ENCODE measurements at places on chromosomes 4 and X. TPM values are rescaled to one million over a fixed set of nuclear protein-coding genes. Genes with fewer than 3 reads are reported as not detected.

Gene STPG2
- total RNA-seq: not detected

Gene SPACA5
- not detected for total RNA-seq

Gene SPIN2A
- total RNA-seq: not detected

Gene CXCL6
- total RNA-seq: 2.2 TPM

Gene DOK7
- total RNA-seq: not detected

Gene LRP2BP
- 0.24 TPM for total RNA-seq

Gene KLHL2
- total RNA-seq: 26.3 TPM

Gene SERTM2
- not detected for total RNA-seq

Gene EOLA2
- 29.7 TPM for total RNA-seq

Gene FHDC1
- total RNA-seq: 0.88 TPM

Gene GPC3
- total RNA-seq: not detected

DNA sequence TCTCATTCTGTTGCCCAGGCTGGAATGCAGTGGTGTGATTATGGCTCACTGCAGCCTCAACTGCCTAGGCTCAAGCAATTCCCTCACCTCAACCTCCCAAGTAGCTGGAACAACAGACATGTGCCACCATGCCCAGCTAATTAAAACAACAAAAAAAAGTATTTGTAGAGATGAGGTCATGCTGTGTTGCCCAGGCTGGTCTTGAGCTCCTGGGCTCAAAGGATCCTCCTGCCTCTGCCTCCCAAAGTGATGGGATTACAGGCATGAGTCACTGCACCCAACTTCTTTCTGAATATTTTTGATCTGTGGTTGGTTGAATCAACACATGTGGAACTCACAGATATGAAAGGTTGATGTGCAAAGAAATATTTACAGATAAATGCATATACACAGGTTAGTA lies 18.5 kb upstream of the SEPTIN11 start:
- DNase-seq: no peak

GRCh38 chr4:15043922-15044321 lies 41.6 kb downstream of the CPEB2 start:
- DNase-seq: no peak

GRCh38 chr4:151771664-151772063 lies 10.9 kb upstream of the GATB start:
- DNase-seq: no peak

DNA sequence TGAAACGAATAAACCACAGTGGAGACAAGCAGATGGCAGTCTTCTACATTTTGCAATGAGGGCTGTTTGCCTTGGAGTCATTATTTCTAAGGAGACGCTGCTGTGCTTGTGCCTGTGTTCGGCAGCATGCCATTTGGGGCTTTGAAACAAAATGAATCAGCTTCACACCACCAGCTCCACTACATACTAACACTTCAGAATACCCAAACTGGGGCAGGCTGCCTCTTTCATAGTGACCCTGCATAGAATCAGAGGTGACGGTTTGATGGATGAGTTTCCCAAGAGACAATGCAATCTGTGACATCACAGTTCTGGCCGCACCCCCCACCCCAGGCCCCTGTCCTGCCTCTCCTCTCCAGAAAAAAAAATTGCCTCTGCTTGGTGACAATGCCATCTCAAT lies 57.1 kb upstream of the MID1 start:
- DNase-seq: no peak

DNA sequence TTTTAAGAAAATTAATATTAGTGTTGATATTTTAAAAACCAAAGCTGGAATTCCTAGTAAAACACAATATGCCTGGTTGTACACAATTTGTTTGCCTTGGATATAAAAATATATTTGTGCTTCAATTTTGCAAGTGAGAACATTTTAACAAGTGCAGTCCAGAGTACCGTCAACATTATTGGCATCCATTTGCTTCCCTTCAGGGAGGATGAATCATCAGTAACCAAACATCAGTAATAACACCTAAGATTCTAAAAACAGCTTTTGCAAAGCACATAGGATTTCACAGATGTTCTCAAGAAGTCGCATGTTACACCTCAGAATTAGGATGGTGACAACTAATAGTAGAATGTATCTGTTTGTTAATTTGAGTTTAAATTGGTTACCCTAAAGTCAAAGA lies 262.6 kb upstream of the BMP3 start:
- DNase-seq: no peak

GRCh38 chr4:52957220-52957686 lies 95.1 kb downstream of the RASL11B start:
- DNase-seq: no peak

DNA sequence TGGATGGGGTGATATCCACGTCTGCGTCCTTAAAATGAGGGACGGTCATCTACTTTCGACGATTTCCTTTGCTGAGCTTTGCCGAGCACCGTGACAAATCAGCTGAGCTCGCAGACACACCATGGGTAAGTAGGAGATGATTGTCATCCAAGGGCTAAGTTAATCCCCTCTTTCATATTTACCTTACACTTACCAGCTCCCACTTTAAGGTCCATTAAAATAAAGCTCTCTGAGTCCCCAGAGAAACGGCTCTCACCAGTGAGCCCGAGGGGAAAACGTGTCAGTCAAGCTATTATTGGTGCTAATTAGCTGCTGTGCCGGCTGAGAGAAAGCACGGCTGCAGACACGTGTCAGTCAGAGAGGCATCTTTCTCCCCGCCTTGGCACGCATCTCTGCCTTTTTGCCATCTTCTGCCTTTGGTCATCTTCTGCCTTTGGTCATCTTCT lies 72.2 kb downstream of the CRLF2 start:
- no peak for DNase-seq

- no peak for DNase-seq
Measured at GRCh38 chr4:180150818-180151217, 2092.4 kb upstream of the TENM3 start.

GRCh38 chrX:153708415-153708814 lies 15.8 kb downstream of the BCAP31 start:
- DNase-seq: no peak

DNA sequence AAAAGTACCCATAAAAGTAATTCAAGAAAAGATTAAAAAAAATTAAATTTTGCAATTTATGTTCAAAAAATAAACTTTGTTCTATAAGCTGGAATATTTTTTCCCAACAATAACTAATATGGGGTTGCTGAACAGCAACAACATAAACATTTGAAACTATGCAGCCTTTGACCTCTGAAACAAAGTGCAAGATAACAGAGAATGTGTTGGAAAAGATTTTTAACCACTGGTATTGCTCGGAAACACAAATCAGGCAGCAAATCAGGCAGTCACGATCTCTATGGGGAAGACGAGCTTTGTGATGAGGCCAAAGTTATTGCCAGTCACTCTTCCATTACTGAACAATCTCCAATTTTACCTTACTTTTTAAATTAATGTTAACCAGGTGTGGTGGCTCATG lies 332.1 kb downstream of the PABPC4L start:
- DNase-seq: no peak

DNA sequence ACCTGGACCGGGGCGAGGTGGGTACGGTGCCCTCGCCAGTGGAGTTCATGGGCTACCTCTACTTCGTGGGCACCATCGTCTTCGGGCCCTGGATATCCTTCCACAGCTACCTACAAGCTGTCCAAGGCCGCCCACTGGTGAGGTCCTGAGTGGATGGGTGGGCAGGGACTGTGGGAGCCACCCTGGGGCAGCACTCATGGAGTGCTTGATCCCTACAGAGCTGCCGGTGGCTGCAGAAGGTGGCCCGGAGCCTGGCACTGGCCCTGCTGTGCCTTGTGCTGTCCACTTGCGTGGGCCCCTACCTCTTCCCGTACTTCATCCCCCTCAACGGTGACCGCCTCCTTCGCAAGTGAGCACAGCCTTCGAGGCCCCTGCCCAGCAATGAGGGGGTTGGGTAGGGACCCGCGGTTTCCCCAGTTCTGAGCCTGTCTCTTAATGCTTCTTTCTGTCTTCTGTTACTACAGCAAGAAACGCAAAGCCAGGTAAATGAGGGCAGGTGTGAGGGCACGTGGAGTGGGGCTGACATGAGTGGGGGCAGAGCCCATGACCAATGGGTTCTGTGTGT lies 3.7 kb downstream of the PORCN start:
- no peak for DNase-seq

- DNase-seq: no peak
Measured at GRCh38 chr4:184096561-184097240, 121.0 kb downstream of the ENPP6 start.

GRCh38 chrX:22345884-22346283 lies 73.2 kb downstream of the CBLL2 start:
- no peak for DNase-seq

- no peak for DNase-seq
Measured at GRCh38 chr4:87579478-87579877, 28.9 kb upstream of the DSPP start.

DNA sequence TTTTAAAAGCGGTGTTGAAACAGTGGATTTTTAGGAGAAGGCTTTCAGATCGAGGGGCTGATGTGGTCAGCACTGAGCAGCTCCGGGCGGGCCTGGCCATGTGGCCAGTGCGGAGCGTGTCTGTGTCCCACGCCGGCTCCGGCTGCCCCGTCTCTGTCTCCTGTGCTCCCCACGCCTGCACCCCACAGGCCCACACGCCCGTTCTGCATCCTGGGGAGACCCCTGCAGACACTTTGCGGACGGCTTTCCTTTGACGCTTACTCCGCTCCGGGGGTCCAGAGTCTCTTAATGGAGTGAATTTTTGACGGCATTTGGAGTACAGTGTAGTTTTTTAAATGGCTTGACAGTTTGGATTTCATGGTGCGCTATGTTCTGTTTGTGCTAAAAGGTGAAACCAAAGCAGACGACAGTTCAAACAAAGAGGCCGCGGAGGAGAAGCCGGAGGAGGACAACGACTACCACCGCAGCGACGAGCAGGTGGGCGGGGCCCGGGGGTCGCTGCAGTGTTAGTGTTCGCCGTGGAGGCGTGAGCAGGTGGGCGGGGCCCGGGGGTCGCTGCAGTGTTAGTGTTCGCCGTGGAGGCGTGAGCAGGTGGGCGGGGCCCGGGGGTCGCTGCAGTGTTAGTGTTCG lies 38.7 kb downstream of the PCGF3 start:
- no peak for DNase-seq

DNA sequence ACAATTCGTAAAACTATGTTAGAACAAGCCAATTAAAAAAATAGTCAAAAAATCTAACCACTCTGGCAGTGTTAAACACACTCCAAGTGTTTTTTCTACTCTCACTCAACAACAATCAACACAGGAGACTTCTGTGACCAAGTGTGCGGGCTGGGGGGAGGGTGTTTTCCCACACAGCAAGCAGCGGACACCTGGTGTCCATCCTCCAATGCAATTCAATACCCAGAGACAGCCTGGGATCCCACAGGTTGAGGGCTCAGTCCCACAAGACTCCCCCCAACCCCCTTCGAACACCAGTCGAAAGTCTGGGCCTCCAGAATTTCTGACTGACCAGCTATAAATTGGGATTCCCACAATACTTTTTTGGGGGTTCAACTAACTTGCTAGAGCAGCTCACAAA lies 8.3 kb upstream of the PIM2 start:
- no peak for DNase-seq

GRCh38 chr4:10205223-10205622 lies 88.6 kb upstream of the WDR1 start:
- DNase-seq: no peak

DNA sequence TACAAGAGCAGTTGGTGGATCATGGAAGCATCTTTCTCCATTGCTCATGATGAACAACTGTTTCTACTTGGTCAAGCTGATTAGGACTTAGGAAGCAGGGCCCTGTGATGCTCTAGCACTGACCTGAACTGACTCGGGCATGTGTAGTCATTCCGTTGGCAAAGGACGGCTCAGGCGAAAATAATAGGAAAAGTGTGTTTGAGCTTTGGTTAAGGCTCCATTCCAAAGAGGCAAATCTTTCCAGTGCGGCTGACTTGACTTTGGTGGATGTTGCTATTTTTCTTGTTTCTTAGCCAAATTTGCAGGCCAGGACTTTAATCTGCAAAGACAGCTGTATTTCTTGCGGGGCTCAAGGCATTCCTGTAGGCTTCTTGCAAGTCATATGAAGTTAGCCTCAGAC lies 39.5 kb downstream of the ZNF518B start:
- DNase-seq: no peak

DNA sequence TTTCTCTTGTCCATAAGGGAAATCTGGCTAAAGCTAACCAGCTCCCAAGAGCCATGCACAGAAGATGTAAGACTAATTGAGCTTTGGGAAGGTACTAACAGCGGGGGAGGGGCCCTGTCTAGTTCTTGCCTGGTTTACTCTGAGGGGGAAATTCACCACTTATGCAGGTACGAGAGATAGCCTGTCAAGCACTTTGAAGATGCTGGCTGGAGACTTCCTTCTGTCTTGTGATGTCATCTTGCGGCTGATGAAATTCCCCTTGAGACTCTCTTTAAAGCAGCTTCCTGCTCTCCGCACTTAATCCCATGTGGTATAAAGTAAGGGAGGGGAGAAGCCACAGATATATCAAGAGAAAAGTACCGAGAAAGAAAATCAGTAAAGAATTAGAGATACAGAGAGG lies 345.3 kb downstream of the MAPK10 start:
- DNase-seq: no peak

DNA sequence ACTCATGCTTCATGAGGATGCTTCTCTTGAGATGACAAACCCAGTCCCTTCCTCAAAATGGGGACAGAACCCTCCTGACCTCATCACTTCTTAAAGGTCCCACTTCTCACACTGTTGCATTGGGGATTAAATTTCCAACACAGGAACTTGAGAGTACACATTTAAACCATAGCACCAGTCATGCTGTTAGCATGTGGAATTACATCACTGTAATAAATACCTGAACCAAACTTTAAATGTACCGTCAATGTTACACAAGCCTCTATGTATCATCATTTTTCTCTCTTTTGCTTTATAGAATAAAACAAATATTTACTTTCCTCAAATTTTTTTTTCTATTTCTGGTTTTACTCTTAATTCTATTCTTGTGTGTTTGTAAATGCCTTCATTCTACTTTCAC lies 448.2 kb downstream of the CCSER1 start:
- no peak for DNase-seq

DNA sequence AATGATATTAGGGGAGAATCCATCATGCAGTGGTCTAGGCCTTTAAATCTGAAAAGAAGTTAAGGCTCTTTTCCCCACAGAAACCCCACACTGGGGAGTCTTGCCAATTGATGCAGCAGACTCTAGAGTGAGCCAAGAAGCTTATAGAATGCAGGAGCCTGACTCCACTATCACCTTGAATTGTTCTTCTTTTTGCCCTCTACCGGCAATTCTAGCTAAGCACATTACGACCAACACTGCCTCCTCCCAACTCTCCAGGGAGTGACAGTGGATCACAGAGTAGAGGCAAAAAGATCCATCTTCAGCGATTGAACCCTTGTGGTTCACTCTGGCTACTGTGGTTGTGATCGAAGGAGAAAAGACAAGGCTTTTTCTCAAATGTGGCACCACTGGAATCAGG lies 331.5 kb downstream of the NKX6-1 start:
- no peak for DNase-seq

GRCh38 chrX:18146009-18146408 lies 74.7 kb downstream of the BEND2 start:
- DNase-seq: no peak

DNA sequence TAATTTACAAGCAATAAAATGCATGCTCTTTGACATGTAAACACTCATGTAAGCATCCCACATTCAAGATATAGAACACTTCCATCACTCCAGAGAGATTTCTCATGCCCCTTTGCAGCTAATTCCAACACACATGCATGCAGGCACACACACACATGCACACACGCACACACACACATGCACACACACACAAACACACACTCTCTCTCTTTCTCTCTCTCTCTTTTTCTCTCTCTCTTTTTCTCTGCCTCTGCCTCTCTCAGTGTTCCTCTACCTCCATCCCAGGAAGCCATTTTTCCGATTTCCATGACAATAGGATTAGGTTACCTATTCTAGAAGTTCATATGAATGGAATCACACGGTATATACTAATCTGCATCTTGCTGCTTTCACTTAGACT lies 11.9 kb upstream of the SOD3 start:
- DNase-seq: no peak

- no peak for DNase-seq
Measured at GRCh38 chr4:183328832-183329231, 6.6 kb upstream of the CLDN24 start.

Data from glomerular endothelial cell (primary cell).